RPMI7951 (cell line): ENCODE measurements at places on chromosomes 7 and 10. TPM values are rescaled to one million over a fixed set of nuclear protein-coding genes. Genes with fewer than 3 reads are reported as not detected.

DNA sequence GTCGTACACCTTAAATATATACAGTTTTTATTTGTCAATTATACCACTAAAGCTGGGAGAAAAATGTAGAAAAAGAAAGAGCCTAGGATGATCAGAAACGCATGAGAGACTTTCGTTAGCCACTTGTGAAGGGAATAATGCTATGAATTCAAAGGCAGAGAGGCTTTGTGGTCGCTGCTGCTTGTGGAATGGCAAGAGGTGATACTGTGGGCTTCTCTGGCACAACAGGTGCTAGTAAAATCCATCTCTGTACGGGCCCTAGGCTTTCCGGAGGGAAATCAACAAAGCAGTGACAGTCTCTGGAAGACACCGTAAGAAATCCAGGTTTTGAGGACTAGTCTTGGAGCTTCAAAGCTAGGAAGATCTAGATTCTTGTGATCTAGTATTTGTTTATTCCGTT is 52.6 kb downstream of the LRRC72 start:
- DNase-seq = no peak

DNA sequence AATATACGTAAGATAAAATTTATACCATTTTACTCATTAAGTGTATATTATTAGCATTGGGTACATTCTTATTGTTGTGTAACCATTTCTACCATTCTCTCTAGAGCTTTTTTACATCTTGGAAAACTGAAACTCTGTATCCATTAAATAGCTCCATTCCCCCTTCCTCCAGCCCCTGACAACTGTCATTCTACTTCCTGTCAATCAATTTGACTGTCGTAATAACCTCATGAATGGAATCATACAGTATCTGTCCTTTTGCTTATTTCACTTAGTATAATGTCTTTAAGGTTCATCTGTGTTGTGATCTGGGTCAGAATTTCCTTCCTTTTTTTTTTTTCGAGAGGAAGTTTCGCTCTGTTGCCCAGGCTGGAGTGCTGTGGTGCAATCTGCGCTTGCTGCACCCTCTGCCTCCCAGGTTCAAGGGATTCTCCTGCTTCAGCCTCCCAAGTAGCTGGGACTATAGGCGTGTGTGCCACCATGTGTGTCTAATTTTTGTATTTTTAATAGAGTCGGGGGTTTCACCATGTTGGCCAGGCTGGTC is 15.6 kb downstream of the ZRANB1 start:
- DNase-seq = no peak

GRCh38 chr7:70846208-70846607 is 285.7 kb upstream of the GALNT17 start:
- DNase-seq = no peak

GRCh38 chr7:111727905-111728634 is 165.8 kb upstream of the IMMP2L start:
- no peak for DNase-seq

- DNase-seq = no peak
Observed at GRCh38 chr7:149865437-149865836, 8.3 kb upstream of the ATP6V0E2 start.

GRCh38 chr10:116948530-116948870 is 56.5 kb downstream of the SHTN1 start:
- no peak for DNase-seq

The SPDYE5 gene
- not detected in 2 replicates for total RNA-seq
